ENCODE measurements at places on chromosomes 2 and 18. TPM values are rescaled to one million over a fixed set of nuclear protein-coding genes. Genes with fewer than 3 reads are reported as not detected.

SOWAHC gene
- total RNA-seq: 1.1 TPM

TTN gene
- total RNA-seq: 4,462 TPM

METAP1D gene
- 10.0 TPM for total RNA-seq

- no peak for DNase-seq
Measured at GRCh38 chr2:223970343-223971128, 13.3 kb downstream of the MRPL44 start.

DNA sequence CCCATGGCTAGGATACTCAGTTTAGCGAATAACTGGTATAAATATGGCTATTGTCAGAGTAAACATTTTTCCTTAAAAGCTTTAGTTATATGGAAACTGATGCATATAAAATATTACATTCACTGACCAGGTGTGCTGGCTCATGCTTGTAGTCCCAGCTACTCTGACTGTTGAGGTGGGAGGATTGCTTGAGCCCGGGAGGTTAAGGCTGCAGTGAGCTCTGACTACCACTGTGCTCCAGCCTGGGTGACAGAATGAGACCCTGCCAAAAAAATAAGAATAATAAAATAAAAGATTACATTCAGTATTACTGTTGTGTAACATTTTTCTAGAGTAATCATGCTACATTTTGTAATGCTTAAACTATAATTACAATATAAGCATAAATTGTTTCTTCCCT, 350.4 kb upstream of the FSIP2 start:
- DNase-seq: no peak

FBXO15 gene
- total RNA-seq: not detected

- DNase-seq: no peak
Measured at GRCh38 chr2:239781454-239781853, 243.7 kb downstream of the NDUFA10 start.

GRCh38 chr18:23939896-23940295, 74.7 kb upstream of the TTC39C start:
- no peak for DNase-seq

- DNase-seq: no peak
Measured at GRCh38 chr2:226213717-226214116, 585.9 kb downstream of the IRS1 start.

- no peak for DNase-seq
Measured at GRCh38 chr2:3356799-3357198, 20.8 kb downstream of the EIPR1 start.

- DNase-seq: no peak
Measured at GRCh38 chr2:42802150-42802549, 9.8 kb upstream of the HAAO start.

- DNase-seq: no peak
Measured at GRCh38 chr18:10949655-10950054, 199.7 kb downstream of the PIEZO2 start.

GRCh38 chr18:2856547-2857170, 9.9 kb downstream of the EMILIN2 start:
- no peak for DNase-seq

DNA sequence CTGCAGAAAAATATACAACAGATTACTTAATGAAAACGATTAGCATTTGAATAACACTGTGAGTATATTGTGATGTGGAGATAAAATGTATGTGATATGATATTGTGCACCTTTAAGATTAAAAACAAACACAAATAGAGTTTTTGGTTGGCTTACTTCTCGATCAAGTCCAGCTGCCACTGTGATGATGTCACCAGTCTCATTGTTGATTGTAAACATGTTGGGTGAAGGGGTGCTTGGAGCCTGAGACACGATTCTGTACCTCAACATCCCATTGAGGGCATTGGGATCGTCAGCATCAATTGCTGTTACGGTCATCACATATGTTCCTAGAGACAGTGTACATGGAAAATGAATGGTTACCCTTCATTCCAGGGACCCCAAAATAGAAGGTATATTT, 174.1 kb downstream of the CDH2 start:
- no peak for DNase-seq

CRYBA2 gene
- total RNA-seq: not detected

CROCC2 gene
- not detected for total RNA-seq

DNA sequence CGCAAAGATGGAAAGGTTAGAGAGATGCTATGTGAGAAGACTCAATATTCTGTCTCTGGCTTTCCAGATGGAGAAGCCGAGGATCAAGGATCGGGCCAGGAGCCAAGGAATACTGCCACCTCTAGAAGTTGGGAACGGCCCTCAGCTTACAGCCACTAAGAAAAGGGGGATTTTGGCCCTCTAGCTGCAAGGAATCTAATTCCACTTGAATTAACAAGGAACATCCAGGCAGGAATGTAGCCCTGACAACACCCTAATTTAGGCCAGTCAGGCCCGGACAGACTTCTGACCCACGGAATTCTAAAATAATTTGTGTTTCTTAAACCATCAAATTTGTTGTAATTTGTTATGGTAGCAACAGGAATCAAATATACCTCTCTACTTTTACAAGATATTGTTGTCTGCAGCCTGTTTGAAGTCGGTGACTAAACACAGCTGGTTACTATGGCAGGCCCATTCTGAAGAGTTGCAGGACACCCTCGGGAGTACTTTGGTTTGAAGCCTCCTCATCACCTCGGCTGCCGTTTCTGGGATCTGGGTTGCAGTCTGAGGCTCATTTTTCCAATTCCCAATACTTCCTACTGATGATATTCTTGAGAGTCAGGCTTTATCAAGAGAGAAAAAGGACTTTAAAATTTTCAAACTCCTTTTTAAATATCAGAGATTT, 1131.2 kb downstream of the TSN start:
- no peak for DNase-seq

DCDC2C gene
- total RNA-seq: not detected

PDCD1 gene
- total RNA-seq: 0.30 TPM

DNA sequence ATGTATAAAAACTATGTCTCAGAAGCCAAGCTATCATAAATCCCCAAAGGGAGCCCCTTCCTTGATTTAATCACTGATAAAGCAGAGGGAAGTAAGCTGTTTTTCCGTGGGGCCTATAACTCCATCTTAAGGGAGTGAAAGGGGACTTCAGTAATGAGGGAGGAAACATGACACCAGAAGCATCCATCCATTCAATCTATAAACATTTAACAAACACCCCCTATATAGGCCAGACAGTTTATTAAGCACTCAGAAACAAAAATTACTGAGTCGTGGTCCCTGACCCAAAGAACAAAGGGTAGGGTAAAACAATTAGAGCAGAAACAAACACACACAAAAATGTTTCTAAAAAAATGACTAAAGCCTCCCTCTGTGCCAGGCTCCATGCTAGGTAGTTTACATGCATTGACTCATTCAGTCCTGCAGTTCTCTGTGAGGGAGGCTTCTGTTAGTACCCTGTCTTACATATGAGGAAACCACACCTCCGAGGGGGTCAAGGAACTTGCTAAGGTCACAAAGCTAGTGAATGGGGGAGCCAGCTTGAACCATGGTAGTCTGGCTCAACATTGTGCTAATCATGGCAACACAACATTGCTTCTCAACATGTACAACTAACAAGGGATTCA, 472.1 kb downstream of the CDH2 start:
- no peak for DNase-seq

SCG2 gene
- total RNA-seq: not detected

FASTKD2 gene
- 43.0 TPM for total RNA-seq

STPG4 gene
- total RNA-seq: not detected

- no peak for DNase-seq
Measured at GRCh38 chr2:10333966-10334365, 31.3 kb downstream of the HPCAL1 start.

ITPRIPL1 gene
- total RNA-seq: 0.77 TPM

DNA sequence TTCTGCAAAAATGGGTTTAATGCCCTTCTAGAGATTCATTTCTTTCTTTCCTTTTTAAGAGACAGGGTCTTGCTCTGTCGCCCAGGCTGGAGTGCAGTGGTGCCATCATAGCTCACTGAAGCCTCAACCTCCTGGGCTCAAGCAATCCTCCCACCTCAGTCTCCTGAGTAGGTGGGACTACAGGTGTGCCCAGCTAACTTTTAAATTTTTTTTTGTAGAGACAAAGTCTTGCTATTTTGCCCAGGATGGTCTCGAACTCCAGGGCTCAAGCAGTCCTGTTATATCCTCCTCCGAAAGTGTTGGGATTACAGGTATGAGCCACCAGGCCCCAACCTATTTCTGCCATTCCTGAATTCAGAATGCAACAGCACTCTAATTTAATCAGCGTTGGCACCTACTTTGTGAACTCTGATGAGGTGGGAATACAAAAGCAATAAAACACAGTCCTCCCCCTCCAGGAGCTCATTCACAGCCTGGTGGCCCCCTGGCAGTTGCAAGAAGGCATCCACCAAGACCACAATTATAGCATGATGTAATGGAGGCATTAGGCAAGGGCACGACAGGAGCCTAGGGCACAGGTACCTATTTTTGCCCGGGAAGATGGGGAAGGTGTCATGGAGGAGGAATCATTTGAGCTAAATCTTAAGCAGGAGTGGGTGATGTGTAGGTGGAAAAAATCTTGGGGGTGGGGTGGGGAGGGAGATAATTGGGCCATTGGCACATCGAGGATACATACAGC, 5.1 kb downstream of the RHOB start:
- DNase-seq: no peak

C2orf81 gene
- 0.38 TPM for total RNA-seq

STARD6 gene
- total RNA-seq: not detected

EN1 gene
- total RNA-seq: 2.5 TPM

GRCh38 chr2:143139835-143140393, 10.7 kb downstream of the ARHGAP15 start:
- no peak for DNase-seq

All from psoas muscle (tissue), 8 donors.